ENCODE measurements at places on chromosomes 7 and 10.

- no peak for ATAC-seq
These were observed 45.5 kb upstream of the DDC start for GRCh38 chr7:50610521-50611277.

- no peak for ATAC-seq
These were observed 86.3 kb upstream of the NPS start for GRCh38 chr10:127462643-127463295.

- ATAC-seq, result no peak
These were observed 307.2 kb downstream of the HGF start for GRCh38 chr7:81462672-81463071.

GRCh38 chr7:117041007-117041406 is 87.7 kb downstream of the ST7 start:
- ATAC-seq, result no peak

GRCh38 chr10:58350023-58350422 is 15.2 kb downstream of the UBE2D1 start:
- no peak for ATAC-seq

Measured in gastroesophageal sphincter (tissue), 4 donors.